Stimulated activated CD8-positive, alpha-beta memory T cell treated with anti-CD3 and anti-CD28 coated beads, Interleukin-2, amount 100 ng/mL, for 48 hours (primary cell): ENCODE measurements at places on chromosomes 5 and 9.

DNA sequence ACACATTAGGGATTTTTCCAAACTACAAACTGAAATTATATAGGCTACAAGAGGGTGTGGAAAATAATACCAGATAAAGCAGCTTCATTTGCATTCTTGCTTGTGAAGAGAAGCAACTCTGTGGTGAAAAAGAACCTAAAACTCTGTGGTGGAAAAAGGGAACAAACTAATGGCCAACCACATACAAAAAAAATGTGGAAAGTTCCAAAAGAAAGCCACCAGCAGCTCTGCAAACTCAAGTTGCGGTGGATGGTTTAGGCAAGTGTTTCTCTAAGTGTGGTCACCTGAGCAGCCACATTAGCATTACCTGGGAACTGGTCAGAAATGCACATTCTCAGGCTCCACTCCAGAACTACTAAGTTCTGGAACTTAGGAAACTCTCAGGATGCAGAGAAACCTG lies 586.4 kb downstream of the ACTL7B start:
- DNase-seq = no peak

GRCh38 chr5:150519978-150520377 lies 12.0 kb downstream of the NDST1 start:
- DNase-seq = no peak

GRCh38 chr5:159269723-159270122 lies 6.6 kb downstream of the UBLCP1 start:
- no peak for DNase-seq

DNA sequence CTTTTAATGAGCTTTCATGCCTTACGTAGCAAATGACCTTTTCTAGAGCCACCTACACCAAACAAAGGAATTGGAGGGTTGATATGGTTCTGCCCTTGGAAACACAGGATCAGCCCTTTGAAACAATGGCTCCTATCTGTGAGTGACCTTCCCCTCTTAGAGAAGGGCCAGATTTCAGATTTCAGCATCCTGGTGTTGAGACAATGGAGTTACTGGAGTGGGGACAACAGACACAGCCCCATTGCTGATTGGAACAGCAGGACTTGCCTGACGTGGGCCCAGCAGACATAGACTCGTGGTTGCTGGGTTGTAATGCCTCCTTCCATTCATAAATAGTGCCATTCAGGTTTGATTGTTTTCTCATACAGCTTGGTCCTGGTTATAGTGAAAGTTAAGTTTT lies 96.0 kb downstream of the GALNT10 start:
- no peak for DNase-seq

DNA sequence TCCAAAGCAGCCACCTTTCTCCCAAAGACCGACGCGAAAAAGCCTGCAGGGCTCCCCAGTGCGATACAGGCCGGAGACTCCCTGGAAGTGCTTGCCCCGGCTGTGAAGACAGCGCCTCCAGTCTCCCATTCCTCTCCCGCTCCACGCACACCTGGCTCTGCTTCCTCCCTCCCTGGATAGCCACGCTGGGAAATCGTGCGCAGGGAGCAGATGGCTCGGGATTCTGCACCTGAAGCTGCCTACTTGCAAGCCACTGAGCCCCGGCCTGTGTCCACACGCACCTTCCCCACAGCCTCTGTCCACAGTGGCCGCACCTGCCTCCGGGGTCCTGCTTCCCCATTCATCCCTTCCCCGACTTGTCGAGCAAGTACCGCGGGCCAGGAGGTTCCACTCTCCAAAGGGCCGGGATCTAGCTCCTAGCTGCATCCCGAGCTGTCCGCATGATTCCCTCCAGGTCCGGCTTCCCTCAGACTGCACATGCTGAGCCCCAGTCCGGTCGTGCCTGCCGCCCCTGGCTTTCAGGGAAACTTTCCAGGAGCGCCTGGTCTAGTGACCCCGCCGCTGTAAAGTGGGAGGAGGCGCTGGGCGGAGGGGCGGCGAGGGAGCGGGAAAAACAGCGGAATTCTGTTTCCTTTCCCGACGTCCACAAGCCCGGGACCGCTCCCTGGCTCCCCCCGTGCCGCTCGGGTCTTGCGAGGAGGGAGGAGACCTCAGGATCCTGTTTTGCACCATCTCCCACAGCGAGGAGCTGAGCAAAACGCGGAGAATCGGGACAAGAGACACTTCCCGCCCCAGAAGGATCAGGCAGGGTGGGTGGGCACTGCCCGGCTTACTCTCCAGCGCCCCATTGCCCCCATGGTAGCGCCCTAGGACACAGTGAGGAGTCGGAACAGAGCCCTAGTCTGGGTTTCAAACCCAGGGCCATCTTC lies 2.0 kb downstream of the SEMA6A start:
- no peak for DNase-seq

DNA sequence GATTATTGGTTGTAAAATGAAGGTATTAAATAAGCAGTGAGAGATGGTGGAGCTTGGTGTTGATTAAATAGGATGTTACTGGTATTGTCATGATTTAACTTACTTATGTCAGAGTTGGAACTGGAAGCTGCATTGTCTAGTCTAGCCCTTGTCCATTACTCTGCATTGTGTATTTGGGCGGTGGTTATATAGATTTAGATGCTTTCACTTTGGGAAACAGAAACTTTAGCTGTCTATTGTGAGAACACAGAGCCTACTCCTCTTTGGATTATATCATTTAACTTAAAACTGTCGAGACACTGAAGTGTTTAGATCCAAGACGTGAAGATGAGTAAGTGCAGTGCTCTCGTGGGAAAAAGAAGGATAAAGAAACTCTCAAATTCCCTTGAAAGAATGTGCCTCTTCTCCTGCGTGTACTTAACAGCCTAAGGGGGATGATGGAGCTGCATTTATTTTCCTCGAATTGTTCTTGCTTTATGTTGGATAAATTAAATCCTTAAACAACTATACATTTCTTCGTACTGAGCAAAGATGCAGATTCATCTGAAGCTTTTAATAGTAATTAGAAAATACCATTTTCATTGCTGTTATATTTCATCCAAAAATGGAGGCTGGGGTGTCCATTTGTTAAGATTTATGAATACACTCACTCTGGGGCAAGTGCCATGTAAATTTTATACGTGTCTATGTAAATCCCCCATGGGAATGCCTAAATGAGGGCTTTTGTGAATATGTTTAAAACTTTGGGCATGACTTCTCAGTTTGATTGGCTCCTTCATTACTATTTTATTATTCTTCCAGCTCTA lies 21.6 kb downstream of the FBXL7 start:
- no peak for DNase-seq

DNA sequence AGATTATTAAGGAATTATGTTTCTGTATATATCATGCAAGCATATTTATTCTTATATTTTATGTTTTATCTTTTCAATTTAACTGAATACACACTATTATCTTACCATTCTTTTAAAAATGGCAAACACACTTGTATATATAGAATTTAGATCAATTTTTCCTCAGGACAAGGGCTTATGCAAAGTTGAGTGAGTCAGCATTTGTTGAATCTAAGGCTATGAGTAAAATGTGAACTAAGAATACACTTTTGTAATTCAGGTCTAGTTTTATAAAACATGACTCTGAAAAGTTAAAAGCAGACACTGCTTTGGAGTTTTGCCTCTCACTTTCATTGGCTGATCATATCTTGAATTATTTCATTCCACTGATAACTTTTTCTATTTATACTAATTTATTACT lies 127.8 kb downstream of the FOCAD start:
- DNase-seq = no peak

- no peak for DNase-seq
Observed at GRCh38 chr5:34957857-34958690, 28.7 kb downstream of the DNAJC21 start.

GRCh38 chr5:40277161-40277906 lies 402.4 kb upstream of the PTGER4 start:
- DNase-seq = peak; percentile 13

- no peak for DNase-seq
Observed at GRCh38 chr5:142422429-142422828, 97.6 kb upstream of the SPRY4 start.

- DNase-seq = no peak
Observed at GRCh38 chr5:14204011-14204670, 61.0 kb downstream of the TRIO start.

- DNase-seq = no peak
Observed at GRCh38 chr5:34045023-34045422, 2.0 kb upstream of the C1QTNF3 start.

- DNase-seq = no peak
Observed at GRCh38 chr5:59275170-59275509, 618.4 kb downstream of the PDE4D start.

DNA sequence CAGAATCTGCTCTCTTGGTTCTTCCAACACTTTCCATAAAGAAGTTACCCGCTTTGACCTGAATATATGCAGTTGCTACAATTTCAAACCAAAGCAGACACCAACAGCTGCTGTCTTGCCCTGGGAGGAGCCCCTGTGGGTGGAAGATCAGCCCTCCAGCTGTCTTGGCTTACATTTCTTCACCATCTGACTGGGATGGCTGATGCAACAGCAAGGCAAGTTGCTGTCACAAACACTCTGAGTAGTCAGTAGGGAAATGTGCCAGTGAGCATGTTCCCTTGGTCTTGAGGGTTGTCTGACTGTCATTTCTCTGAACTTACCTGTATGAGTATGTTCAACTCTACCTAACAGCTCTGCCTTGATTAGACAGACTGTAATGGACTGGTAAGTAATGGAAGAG lies 152.9 kb downstream of the SGCD start:
- DNase-seq = no peak

DNA sequence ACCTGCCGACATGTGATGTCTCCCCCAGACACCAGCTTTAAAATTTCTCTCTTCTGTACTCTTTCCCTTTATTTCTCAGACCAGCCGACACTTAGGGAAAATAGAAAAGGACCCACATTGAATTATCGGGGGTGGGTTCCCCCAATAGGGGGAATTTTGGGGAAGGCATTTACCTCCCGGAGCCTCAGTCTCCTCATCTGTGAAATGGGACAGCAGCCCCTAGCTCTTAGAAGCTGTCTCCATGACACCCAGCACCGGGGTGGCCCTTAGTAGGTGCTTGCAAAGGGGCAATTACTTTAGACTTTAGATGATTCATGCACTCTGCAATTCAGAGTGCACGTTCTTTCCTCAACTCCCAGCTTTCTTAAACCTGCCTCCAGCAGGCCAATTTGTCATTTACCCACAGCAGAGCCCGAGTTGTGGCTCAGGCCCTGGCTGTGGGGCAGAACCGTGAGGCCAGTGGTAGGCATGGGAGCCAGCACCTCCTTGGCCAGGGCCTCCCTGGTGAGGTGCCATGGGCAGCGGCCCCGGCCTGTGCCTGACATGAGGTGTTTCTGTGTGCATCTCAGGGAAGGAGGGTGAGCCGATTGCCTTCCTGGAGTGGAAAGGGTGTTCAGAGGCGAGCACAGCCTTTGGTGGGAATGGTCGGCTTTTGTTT lies 51.7 kb downstream of the SH3PXD2B start:
- no peak for DNase-seq

DNA sequence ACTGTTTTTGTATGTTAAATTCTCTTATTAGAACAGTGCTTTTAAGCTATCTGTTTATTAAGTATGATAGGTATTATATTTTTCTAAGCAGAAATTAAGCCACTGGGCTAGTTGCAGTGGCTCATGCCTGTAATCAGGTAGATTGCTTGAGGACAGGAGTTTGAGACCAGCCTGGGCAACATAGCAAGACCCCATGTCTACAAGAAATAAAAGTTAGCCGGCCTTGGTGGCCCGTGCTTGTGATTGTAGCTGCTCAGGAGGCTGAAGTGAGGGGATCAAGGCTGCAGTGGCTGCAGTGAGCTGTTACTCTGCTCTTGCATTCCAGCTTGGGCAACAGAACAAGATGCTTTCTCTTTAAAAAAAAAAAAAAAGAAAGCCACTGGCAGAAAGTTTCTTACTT lies 45.0 kb upstream of the LRRC70 start:
- DNase-seq = no peak

- no peak for DNase-seq
Observed at GRCh38 chr5:116699332-116699731, 124.7 kb upstream of the SEMA6A start.

- DNase-seq = no peak
Observed at GRCh38 chr9:110308633-110309038, 29.0 kb downstream of the TXNDC8 start.

DNA sequence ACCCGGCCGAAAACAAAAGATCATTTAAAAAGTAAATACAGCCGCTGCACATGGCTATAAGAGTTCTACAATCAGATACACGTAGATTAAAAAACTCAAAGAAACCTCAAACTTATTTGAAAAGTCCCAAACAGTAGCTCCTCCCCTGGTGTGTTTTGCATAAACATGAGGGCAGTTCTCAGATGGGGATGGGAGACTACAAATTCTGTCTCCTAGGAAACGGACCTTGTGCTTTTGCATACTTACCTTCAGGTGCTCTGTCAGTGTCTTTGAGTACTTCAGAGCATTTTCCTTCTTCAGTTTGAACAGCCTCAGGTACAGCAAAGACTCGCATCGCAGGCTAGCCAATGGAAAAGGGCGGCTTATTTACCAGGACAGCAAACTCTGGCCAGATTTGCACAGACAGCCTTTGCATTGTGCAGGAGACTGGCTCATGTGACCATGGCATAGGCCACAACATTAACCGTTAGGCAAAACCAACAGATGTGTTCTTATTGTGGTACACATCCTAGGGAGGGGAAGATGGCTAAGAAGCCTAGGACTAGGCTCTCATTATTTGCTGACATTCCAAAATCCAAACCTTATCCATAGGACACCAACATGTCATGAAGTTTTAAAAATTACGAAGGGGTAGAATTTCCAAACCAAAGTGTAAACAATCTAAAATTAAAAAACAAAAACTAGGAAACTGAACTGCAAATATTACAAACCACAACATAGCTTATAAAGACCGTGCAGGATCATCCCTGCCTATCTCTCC lies 12.8 kb downstream of the LEAP2 start:
- DNase-seq = no peak

GRCh38 chr9:33164138-33164809 lies 2.9 kb downstream of the B4GALT1 start:
- no peak for DNase-seq
